ENCODE measurements at places on chromosomes 5 and 9.

DNA sequence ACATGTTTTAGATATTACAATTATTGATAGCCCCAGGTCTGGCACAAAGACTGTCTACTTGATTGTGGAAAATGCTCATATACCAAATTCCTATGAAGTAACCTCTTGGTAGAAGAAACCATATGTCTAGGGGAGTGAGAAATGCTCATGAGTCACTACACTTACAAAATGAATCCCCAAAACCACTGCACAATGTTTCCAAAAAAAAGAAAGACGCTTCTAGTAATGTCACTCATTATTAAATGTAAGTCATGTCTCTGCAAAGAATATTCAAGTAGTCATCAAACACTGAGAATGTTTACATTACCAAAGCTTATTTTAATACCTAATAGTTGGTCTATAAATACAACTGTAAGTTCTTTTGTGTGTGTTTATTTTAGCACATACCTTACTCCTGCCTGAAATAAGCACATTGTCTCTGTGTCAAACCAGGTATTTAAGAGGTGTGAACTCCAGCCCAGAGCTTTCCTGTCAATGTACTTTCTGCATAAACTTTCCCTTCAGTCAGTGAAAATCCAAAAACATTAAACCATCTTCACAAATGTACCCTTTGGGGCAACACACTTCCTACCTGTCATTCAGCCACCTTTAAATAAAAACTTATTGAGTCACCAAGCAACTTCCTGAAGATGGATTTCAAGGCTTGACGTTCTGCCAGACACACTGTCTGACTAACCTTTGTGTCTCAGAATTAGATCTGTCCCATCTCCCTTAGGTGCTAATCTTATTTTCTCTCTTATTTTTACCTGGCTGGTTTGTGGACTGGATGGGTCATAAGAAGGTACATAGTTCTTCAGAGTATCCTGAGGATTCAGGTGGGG lies 194.0 kb downstream of the NFIB start:
- DNase-seq: peak; percentile 57

GRCh38 chr5:1762121-1762882 lies 37.3 kb downstream of the MRPL36 start:
- no peak for DNase-seq

DNA sequence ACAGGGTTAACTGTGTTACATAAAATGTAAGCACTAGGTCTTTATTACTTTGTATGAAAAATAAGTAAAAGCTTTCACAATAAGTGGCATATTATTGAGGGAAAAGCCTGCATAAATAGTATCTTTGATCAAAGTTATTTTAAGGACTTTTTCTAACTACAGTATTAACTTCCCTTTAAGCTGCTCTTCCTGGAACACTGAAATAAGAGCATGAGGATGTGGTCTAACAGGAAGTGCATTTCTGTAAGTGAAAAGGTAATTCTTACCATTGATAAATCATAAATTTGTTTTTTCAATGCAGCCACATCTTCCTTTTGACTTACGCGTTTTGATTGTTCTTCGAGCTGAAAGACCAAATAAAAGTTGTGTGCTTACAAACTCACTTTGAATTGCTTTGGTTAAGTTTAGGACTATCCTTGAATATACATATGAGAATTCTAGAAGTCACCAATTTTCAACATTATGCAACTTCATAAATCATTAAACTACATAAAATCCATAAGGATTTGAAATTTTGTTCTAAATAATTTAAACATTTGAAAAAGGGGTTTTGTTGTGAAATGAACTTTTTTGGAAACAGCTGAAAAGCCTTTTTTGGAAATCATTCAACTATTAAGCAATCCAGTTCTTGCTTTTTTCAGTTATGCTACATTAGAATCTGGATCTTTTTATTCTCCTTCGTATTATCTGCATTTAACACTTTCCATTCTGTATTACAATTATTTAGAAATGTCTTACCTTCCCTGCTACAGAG lies 50.6 kb downstream of the RASEF start:
- DNase-seq: no peak

DNA sequence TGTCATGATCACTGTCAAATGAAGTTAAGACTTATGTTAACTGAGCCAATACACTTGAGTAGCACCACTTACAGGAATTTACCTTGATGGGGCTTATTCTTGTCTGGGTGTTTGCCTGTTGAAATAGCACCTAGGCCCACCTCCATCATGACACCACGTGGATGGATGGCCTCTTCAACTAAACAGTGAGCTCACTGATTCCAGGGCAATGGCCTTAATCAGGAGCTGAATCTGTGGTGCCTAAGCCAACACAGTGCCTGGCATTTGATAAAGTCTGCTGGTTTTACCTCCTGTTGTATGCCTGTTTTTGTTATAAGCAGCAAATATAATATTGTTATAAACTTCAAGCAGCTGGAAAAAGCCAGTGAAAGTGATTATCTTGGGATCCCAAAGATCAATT lies 190.5 kb downstream of the LURAP1L start:
- no peak for DNase-seq

All from fibroblast of skin of scalp (primary cell).